ENCODE measurements at places on chromosomes 2 and 18.

DNA sequence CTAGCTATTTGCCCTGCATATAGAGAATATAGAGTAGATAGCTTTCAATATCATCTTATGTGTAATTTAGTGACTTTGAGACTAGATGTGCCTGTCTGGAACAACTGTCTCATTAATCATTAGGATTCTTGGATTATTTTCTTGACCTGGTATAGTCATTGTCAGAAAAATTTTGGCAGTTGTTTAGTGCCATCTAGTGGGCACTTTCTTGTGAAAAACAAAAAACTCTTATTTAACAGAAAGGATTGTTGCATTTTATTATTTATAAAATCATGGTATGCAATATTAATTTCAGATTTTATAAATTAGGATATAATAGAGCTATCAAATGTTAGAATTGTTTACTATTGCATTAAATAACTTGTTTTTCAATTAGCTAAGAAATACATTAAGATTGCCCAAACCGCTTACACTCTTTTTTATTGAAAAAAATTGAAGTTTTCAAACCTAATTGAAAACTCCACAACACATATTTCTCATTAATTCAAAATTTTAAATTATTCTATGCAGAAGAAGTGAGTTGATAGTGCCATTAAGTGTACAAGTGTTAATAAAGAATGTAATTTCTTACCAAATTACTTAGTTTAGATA, 80.3 kb downstream of the DYNAP start:
- no peak for DNase-seq

GRCh38 chr2:2660789-2661355, 329.8 kb upstream of the MYT1L start:
- DNase-seq = no peak

DNA sequence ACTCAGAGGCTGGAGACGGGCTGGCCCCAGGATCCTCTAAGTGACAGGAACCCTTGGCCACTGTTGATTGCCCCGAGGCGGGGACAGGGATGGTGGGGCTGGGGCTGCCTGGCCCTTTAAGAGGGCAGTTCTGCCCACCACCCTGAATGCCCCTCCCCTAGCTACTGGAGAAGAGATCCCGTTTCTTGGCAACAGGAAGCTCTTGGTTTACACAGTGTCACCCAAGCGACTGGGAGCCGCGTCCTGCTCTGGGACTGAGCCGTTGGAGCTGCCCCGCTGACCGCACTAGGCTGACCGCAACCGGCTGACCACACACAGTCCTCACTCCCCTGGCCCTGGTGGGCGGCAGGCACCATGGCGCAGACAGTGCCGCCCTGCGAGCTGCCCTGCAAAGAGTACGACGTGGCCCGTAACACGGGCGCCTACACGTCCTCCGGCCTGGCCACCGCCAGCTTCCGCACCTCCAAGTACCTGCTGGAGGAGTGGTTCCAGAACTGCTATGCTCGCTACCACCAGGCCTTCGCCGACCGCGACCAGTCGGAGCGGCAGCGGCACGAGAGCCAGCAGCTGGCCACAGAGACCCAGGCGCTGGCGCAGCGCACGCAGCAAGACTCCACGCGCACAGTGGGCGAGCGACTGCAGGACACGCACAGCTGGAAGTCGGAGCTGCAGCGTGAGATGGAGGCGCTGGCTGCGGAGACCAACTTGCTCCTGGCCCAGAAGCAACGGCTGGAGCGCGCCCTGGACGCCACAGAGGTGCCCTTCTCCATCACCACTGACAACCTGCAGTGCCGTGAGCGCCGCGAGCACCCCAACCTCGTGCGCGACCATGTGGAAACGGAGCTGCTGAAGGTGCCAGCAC, at the start of gene TEKT4:
Gene TEKT4, plus strand, starts transcription at position 205 of the 862 bp plus-strand sequence. Its CDS starts 150 bp downstream, at position 355.
- no peak for DNase-seq

DNA sequence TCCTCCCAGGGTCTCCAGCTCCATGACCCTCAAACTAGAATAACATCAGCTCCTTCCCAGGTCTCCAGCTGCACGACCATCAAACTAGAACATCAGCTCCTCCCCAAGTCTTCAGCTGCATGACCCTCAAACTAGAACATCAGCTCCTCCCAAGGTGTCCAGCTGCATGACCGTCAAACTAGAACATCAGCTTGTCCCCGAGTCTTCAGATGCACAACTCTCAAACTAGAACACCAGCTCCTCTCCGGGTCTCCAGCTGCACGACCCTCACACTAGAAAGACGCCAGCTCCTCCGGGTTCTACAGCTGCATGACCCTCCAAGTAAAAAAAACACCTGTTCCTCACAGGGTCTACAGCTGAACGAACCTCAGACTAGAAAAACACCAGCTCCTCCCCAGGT, 312.9 kb upstream of the TFPI start:
- no peak for DNase-seq

DNA sequence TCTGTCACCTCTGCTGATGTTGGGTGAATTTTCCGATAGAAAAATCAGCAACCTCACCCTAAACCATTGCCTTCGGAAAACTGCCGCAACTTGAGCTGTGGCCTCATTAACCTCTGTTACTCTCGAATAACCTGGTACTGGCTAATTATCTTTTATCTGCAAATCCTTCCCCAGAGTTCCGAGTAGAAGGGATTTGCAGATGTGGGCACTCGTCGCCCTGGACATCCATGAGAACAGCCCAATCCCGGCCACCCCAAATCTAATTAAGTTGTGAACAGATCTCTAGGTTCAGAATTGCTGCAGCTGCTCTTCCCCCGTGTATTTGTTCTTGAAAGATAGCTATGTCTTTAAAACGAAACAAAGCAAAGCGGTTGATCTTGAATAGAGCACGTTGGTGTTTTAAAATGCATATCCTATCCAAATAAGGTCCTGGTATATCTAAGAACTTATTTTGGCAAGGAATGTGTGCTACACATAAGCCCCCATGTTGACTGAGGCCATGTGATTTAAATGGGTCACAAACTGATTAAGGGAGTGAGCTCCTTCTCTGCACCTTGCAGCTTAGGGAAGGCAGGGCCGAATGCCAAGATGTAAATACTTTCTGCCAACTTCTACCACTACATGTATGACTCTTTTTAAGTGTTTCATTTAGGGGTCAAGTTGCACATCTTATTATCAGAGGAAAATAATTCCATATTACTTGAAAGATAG, 88.2 kb downstream of the MTCL1 start:
- DNase-seq = no peak

DNA sequence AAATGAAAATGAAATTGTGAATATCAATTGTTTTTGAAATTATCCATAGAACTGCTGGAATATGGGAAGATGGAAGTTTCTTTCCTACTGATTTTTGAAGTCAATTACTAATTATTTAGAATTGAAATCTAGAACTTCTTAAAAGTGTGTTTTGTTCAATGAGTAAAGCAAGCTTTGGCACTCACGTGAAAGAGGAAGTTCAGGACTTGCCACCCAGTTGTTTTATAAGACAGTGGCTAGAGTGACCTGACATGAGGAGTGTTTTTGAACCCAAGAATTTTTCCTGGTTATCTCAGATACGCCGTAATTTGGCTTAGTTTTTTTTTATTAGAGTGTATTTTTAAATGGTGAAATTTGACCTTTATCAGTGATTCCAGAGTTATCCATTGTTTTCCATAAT, 3.5 kb downstream of the MXD1 start:
- no peak for DNase-seq

GRCh38 chr18:59663096-59663495, 34.1 kb downstream of the CCBE1 start:
- no peak for DNase-seq

DNA sequence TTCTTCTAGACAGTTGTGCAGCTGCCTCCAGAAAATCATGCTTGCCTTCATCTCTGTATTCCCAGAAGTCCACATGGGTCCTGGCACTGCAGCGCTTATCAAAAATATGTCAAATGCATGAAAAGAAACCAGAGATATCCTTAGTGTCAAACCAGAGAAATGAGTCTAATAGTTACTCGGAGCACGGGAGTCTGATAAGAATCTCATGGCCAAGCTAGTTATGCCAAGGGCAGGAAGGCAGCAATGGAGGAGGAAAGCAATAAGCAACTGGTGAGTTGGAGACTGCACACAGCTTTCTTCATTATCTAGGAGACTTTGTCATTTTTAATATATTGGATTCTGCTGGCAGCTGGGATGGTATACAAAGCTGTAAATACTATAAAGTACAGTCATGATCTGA, 38.6 kb downstream of the TRIB2 start:
- DNase-seq = no peak

DNA sequence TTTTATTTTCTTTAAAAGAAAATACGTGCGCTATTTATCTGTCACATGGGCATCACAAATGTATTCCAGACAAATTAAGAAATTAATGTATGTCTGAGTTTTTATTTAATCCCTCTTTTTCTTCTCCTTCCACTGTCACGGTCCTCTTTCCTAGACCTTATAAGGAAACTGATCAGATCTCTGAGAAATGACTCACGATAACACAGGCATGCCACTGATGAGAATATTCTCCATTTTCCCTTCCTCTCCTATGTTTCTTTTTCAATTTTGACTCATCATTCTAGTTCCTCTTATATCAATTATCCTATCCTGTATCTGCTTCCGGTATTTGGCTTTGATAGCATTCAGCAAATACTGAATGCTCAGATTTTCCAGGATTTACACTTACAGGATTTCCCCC, 121.8 kb downstream of the DSC3 start:
- DNase-seq = no peak

DNA sequence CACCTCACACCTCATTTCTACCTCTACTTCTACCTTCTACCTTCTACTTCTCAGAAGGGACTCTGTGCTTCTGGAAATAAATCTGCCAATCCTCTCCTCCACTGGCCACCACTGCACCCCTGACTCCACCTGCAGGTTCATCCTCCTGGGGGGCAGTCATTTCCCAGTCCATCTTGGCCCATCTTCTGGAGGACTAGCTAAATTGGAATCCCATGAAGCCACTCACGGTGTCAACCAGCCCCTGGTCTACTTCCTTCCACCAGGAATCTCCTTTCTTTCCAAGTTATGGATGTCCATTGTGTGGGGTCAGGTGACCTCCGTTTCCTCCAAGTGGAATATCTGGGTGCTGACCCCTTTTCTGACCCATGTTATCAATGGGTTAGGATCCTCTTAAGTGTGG, 3.9 kb downstream of the WNT10A start:
- no peak for DNase-seq
